ENCODE measurements at places on chromosomes 1 and 21.

GRCh38 chr21:35349376-35350080 is 300.4 kb upstream of the RUNX1 start:
- DNase-seq = no peak

GRCh38 chr1:248851390-248851789 is 7.5 kb downstream of the ZNF692 start:
- no peak for DNase-seq

DNA sequence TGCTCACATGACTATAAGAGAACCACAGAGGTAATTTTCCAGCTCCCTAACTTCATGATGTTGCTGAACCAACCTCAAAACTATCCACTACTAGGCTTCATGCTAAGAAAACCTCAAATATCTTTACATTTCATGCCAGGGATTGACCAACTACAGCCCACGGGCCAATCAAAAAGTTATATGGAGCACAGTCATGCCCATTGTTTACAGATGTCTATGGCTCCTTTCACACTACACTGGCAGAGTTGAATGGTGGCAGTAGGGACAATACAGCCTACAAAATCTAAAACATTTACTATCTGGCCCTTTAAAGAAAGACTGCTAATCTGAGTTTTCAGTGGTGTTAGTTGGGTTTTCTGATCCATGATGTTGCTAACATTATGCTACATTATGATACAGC is 154.8 kb downstream of the TM2D1 start:
- DNase-seq = no peak

DNA sequence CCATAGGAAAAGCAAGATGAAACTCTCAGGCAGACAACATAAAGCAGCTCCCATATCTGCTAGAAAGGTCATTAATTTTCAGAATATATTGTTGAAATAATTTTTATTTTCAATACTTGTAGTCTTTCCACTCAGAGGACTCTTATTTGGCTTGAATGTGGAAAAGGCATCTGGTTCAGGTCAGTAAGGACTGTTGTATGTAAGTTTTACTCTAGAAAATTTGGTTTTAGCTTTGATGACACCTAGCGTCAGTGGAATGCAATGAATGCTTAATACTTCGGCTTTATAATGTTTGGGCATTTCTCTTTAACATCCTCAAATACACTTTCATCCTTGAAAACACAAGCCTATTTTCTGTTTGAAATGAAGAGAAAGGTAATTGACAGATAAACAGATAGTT is 63.3 kb downstream of the LRRC40 start:
- DNase-seq = no peak

DNA sequence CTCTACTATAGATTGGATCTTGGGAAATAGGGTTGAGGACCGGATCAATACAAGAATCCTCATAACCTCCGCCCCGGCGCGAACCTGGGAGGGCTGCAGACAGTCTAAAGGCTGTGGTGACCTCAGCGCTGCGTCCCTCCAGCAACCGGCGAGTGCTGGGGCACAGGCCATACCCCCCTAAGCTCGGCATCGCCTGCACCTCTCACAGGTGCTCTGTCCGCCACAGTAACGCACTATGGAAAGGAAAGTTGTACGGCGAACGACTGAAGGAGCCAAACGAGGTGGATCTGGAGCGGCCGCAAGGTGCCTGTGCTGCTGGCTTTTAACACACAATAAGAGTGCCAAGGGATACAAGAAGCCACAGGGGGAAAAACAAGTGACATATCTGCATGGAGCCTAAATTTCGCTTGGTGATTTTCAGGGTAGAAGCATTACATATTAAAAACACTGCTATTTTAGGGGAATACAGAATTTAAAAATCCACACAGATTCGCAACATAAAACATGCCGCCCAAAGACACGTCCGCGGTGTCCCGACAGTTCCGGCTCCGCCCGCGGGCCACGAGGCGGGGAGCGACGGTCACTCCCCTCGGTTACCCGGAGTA is 1.4 kb upstream of the RBM15 start:
- DNase-seq = peak; percentile 28

- DNase-seq = no peak
These were observed 8.6 kb downstream of the ADAMTSL4 start for GRCh38 chr1:150557813-150558212.

- no peak for DNase-seq
These were observed 1.5 kb downstream of the YOD1 start for GRCh38 chr1:207049514-207049913.

DNA sequence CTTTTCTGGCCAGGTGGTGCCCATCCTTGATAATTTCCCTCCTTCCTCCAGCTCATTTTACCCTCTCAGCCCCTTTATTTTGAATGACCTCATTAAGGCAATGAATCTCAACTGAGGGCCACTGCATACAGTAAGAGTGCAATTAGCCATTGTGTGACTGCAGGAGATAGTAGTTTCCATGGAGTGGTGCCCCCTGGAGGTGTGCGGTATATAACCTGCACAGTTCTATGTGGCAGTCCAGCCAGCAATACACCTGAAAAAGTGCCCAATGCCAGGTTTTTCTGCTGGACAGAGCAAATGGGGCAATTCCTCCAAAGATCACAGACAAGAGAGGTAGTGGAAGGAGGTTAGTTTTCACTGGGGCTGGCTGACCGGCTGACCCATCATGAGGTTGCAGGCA is 25.9 kb upstream of the LRRC38 start:
- DNase-seq = no peak

All from activated T-helper 2 cell treated with anti-CD3 and anti-CD28 coated beads, Interferon-gamma antibody, Interleukin-2, Interleukin-4, amounts not matched to agents 10 μg/mL and 5 μg/mL and 100 μg/mL, durations not matched to agents 14 hours and 24 hours and 36 hours (primary cell).